NCI-H2171 (cell line): ENCODE measurements at places on chromosomes 3 and 15.

- no peak for DNase-seq
Observed at GRCh38 chr15:42141795-42142667, 14.4 kb downstream of the PLA2G4F start.

DNA sequence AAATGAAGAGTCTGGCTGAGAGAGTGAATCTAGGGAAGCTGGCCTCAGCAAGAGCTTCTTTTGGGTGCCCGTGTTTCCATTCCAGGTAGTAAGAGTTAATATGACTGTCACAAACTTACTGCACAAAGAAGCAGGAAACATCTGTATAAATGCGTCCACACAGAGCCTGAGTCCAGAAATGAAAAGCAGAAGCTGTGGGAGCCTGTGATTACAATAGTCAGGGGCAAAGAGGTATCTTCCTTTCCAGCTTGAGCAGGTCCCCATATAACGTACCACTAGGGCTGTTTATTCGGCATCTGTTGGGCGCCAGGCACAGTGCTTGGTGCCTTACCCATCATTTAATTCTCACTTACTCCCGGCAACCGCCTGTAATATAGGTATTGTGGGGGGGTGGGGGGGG lies 40.5 kb upstream of the B3GNT5 start:
- no peak for DNase-seq

DNA sequence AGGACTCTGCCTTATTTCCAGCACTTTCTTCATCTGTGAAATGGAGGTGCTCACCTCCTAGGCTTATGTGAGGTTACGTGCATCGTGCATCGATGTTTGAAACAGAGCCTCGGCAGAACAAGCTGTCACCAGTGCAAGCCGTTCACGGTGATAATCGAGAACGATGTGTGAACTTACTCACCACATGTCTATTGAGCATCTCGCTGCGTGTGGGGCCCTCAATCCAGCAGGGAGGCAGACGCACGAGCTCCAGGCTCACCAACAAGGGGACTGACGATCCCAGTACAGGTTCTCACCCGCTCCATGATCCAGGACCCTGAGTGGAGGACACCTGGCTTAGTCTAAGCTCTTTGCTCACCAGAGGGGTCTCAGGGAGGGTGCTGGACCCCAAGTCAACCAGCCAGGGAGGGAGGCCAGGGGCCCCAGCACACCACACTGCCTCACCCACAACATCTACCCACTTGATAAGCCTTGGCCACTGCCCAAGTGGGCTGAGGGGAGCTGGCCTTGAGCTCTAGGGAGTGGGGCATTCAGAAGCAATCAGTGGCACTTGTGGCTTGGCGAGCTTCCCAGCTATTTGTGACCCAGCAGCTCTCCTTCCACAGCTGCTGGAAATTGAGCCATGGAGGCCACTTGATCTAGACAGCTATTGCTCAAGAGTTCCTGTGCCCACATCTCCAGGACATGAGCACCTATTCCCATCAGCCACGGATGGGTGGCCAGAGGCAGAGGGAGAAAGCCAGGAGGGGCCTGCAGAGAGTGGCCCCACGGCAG lies 34.4 kb upstream of the SLC6A1 start:
- DNase-seq, result no peak

DNA sequence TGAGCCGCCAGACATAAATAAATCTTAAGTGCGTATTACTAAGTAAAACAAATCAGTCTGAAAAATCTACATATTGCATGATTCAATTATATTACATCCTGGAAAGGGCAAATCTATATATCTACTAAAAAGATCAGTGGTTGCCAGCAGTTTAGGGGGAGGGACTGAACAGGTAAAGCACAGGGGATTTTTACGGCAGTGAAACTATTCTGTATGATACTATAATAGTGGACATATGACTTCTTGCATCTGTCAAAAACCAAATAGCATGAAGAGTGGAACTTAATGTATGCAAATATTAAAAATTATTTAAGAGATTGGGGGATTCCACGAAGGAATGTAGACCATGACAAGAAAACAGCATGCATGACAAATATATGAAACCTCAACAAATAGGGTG lies 111.6 kb downstream of the MYO9A start:
- DNase-seq, result no peak

GRCh38 chr3:128478576-128479506 lies 12.2 kb upstream of the DNAJB8 start:
- DNase-seq, result no peak

DNA sequence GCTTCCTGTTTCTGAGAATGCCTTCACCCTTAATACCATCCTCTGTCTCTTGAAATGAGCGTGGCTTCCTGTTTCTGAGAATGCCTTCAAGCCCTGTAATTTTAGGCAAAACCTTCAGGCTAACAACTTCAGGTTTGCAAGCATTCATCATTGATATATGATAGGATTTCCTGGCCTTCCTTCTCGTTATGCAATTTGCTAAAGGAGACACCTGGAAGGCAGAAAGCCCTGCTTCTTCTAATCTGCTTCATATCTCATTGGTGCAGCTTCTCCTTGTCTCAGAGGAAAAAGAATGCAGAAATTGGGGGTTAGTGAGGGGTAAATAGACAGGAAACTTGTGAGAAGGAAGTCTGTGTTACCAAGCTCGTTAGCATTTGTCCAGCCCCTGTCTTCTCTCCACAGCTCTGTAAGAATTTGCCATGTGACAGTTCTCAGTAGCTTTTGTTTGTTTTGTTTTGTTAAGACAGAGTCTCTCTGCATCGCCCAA lies 7.3 kb downstream of the ARL6IP5 start:
- no peak for DNase-seq

GRCh38 chr3:127375151-127375930 lies 87.5 kb upstream of the PRR20G start:
- DNase-seq, result no peak

DNA sequence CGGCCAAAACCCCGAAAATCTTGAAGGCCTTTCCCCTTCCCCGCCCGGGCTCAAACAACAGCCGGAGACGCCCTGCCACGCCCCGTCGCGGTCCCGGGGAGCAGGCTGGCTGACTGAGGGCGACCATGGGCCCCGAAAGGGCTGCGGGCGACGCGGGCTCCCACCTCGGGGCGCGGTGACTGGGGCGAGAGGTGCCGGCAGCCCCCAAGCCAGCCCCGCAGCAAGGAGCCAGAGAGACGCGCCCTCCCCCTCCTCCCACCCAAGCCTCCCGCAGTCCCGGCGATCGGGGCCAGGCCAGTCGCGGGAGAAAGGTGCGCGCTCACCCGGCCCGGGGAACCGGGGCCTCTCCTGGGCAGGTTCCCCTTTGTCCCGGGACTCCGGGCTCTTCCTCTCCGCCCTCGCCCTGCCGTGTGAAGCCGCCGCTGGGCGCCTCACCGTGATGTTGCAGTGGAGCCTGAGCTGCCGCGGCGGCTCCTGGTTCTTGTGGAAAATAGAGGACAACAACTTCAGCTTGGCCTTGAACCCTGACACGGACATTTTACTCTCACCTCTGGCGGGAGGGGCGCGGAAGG lies 30.6 kb upstream of the ZSCAN2 start:
- DNase-seq, result peak; percentile 33

DNA sequence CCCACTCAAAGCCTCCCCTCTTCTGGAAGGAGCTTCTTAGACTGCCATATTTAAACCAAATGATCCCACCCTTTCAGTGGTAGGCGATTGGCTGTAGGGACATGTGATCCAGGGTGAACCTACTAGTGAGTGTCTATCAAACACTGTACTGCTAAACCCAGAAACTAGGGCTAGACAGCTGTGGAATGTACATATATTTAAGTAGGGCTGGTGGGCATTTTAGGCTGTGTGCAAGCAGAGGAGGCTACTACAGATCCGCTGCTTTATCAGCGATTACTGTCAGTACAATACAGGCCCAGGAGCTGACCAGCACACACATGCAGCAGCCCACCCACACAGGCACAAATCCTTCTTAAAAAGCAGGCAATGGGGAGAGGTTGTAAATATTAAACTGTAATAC lies 15.4 kb upstream of the LARP6 start:
- no peak for DNase-seq

GRCh38 chr15:64566629-64567427 lies 106.5 kb downstream of the ZNF609 start:
- DNase-seq, result peak; percentile 7

DNA sequence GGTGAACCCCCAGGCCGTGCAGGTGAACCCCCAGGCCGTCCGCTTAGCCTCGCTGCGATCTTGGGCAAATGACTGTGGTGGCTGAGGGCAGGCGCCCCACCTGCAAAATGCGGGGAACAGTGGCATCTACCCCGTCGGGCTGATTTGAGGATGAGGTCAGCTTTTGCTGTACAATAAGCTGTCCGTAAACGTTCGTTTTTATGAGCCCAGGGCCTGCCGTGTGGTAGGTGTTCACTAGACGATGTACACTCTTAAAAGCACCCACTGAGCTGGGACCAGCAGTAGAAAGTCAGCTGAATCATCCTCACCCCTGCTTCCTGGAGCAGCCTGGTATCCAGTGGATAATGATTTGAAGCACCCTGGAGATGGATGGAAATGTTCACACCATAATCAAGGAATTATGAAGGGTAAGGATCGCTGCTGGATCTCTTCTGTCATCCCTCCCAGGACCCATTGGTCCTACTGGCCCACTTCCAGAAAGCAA lies 943 bp upstream of the PCSK6 start:
- no peak for DNase-seq

DNA sequence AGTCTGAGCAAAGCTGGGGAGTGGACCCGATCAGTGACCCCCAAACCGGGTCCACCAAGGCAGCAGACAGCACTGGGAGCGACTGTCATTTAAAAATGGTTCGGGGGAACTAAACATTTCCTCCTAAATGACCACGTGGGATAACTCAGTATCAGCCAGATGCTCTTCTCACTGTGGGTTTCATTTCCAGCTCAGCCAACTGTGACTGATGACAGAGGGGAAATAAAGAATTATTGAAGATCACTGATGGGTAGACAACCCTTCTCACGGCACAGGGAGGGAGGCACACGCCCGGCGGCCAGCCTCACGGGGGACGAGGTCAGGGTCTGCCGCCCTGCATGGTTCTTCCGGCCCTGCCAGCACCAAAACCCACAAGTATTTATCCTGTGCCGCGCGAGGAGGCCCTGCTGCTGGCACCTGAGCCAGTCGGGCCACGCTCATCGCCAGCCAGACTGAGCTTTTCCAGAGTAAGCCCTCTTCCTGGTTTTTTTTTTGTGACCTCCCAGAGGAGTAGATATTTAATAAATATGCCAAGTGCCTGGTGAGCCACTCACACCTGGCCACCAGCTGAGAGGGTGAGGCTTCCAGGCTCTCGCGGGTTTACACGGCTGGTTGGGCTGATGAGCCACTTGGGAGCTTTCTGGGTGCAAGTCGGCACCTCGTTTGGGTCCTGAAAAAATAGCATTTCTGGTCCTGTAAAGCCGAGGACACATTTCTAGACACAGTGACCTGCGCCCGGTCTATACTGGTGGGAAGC lies 6.2 kb downstream of the MELTF start:
- DNase-seq, result peak; percentile 90

GRCh38 chr3:125219261-125219701 lies 6.7 kb upstream of the SLC12A8 start:
- no peak for DNase-seq

GRCh38 chr3:129599607-129600006 lies 6.9 kb downstream of the PLXND1 start:
- DNase-seq, result no peak

- no peak for DNase-seq
Observed at GRCh38 chr15:41659190-41659589, 1.0 kb upstream of the MGA start.

GRCh38 chr15:31342781-31343626 lies 16.4 kb downstream of the KLF13 start:
- DNase-seq, result no peak

- DNase-seq, result no peak
Observed at GRCh38 chr3:16366581-16366980, 101.6 kb downstream of the OXNAD1 start.

- no peak for DNase-seq
Observed at GRCh38 chr3:149343951-149344350, 10.5 kb upstream of the TM4SF18 start.

- DNase-seq, result no peak
Observed at GRCh38 chr15:39598958-39599845, 18.3 kb downstream of the THBS1 start.

GRCh38 chr15:52369455-52369854 lies 73.9 kb upstream of the MYO5C start:
- DNase-seq, result no peak

- no peak for DNase-seq
Observed at GRCh38 chr15:66895794-66896453, 169.5 kb upstream of the SMAD3 start.

- no peak for DNase-seq
Observed at GRCh38 chr15:65344914-65345275, 32.9 kb downstream of the IGDCC3 start.

DNA sequence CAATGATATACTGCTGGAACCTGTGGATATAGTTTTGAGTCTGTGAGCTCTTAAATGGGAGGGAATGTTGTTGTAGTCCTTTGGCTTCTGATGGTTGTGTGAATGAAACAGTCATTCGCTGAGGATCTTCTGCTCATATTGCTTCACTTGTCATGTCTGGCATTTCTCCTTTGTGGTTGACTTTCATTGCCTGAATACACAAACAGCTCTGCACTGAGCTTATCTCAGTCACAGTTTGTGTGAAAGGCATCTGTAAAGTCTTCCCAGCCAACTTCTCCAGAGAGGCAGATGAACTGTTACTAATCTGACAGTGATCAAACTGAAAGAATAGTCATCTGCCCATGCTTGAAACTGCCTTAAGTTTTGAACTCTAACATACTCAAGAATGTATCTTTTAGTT lies 59.8 kb downstream of the TMED3 start:
- DNase-seq, result no peak

GRCh38 chr3:161560008-161560637 lies 63.5 kb downstream of the OTOL1 start:
- DNase-seq, result no peak
